ENCODE measurements at places on chromosomes 16 and 17.

- no peak overlapping the region for H3K4me3 ChIP-seq
- DNase-seq, result no peak
- H3K36me3 ChIP-seq, result no peaks in the 10 kb centered on the region
These were observed 73.1 kb upstream of the TANC2 start for GRCh38 chr17:62892870-62893338.

GRCh38 chr16:17343728-17344127 is 127.0 kb downstream of the XYLT1 start:
- DNase-seq, result no peak
- no peak overlapping the region for H3K27ac ChIP-seq
- H3K4me3 ChIP-seq, result no peak overlapping the region
- H3K36me3 ChIP-seq, result no peaks in the 10 kb centered on the region
- H3K4me1 ChIP-seq, result no peaks in the 10 kb centered on the region
- H3K27me3 ChIP-seq, result no peaks in the 10 kb centered on the region

- no peak overlapping the region for H3K27ac ChIP-seq
- no peaks in the 10 kb centered on the region for H3K36me3 ChIP-seq
- H3K4me3 ChIP-seq, result no peak overlapping the region
- H3K27me3 ChIP-seq, result no peaks in the 10 kb centered on the region
- H3K4me1 ChIP-seq, result peaks cover 21% of the 10 kb centered on the region
These were observed 190.6 kb upstream of the TBX2 start for GRCh38 chr17:61209106-61209439.

GRCh38 chr17:492022-492413 is 139.4 kb upstream of the RPH3AL start:
- peaks cover 14% of the 10 kb centered on the region for H3K27me3 ChIP-seq
- no peak overlapping the region for H3K27ac ChIP-seq
- no peak overlapping the region for H3K4me3 ChIP-seq
- DNase-seq, result no peak

DNA sequence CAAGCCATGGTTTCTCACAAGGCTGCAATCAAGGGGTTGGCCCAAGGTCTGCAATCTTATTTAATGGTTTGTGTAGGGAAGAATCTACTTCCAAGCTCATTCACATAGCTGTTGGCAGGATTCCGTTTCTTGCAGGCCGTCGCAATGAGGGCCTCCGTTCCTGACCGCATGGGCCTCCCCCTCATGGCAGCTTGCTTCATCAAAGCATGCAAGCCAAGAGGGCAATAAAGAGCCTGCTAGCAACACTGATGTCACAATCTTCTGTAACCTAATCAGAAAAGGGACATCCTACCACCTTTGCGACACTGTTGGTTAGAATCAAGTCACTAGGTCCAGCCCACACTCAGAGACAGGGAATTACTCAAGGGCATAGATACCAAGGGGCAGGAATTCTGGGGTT is 95.5 kb downstream of the CCT6B start:
- H3K36me3 ChIP-seq, result no peaks in the 10 kb centered on the region
- H3K27me3 ChIP-seq, result no peaks in the 10 kb centered on the region
- no peak overlapping the region for H3K4me3 ChIP-seq
- H3K4me1 ChIP-seq, result no peaks in the 10 kb centered on the region
- DNase-seq, result no peak

GRCh38 chr16:78735337-78735736 is 635.9 kb downstream of the WWOX start:
- no peak for DNase-seq
- H3K4me3 ChIP-seq, result no peak overlapping the region
- no peaks in the 10 kb centered on the region for H3K36me3 ChIP-seq
- H3K4me1 ChIP-seq, result no peaks in the 10 kb centered on the region

GRCh38 chr17:9824094-9824493 is 1.6 kb upstream of the GLP2R start:
- DNase-seq, result no peak
- H3K27me3 ChIP-seq, result no peaks in the 10 kb centered on the region
- no peak overlapping the region for H3K27ac ChIP-seq
- H3K4me1 ChIP-seq, result peaks cover 2% of the 10 kb centered on the region
- no peaks in the 10 kb centered on the region for H3K36me3 ChIP-seq
- H3K4me3 ChIP-seq, result no peak overlapping the region

DNA sequence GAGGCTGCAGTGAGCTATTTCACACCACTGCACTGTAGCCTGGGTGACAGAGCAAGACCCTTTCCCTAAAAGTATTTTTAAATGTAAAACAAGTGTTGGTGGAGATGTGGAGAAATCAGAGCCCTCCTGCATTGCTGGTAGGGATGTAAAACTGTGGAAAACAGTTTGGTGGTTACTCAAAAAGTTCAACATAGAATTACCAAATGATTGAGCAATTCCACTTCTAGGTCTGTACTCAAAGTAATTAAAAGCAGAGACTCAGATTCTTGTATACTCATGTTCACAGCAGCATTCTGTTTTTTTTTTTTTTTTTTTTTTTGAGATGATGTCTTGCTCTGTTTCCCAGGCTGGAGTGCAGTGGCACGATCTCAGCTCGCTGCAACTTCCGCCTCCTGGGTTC is 141.8 kb downstream of the PITPNC1 start:
- H3K4me3 ChIP-seq, result no peak overlapping the region
- no peaks in the 10 kb centered on the region for H3K27me3 ChIP-seq
- no peak overlapping the region for H3K27ac ChIP-seq
- H3K36me3 ChIP-seq, result no peaks in the 10 kb centered on the region
- DNase-seq, result no peak

- peaks cover 68% of the 10 kb centered on the region for H3K4me1 ChIP-seq
- H3K36me3 ChIP-seq, result no peaks in the 10 kb centered on the region
- H3K27me3 ChIP-seq, result no peaks in the 10 kb centered on the region
- peak overlapping the region; percentile 64 for H3K27ac ChIP-seq
These were observed 701 bp downstream of the PIPOX start for GRCh38 chr17:29043539-29044145.

DNA sequence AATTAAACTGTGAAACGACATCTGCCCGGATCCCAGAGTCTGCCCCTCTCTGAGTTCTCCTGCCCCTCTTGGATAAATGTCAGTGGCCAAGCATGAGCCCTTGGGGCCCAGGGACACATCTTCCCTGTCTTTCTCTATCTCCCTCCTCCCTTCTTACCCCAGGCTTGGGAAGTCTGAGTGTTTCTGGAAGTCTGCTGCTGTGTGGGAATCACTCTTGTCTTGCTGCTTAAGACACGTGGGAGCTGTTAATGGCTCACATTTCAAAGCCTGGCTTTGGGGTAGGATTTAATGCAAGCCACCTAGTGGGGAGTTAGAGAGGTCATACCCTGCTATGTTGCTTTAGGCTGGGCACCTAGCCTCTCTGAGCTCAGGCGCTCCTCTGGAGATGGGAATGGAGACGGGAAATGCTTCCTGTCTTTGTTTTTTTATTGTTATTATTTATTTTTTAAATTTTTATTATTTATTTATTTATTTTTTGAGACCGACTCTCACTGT is 218.5 kb upstream of the CIBAR2 start:
- peaks cover 66% of the 10 kb centered on the region for H3K4me1 ChIP-seq
- H3K27ac ChIP-seq, result no peak overlapping the region
- H3K27me3 ChIP-seq, result peaks cover 31% of the 10 kb centered on the region
- no peaks in the 10 kb centered on the region for H3K36me3 ChIP-seq
- DNase-seq, result peak; percentile 67

- H3K4me1 ChIP-seq, result peaks cover 3% of the 10 kb centered on the region
- no peak overlapping the region for H3K4me3 ChIP-seq
- H3K36me3 ChIP-seq, result no peaks in the 10 kb centered on the region
- no peak overlapping the region for H3K27ac ChIP-seq
These were observed 51.6 kb upstream of the ETV4 start for GRCh38 chr17:43597624-43598356.
